ENCODE measurements at places on chromosomes 6 and 20.

DNA sequence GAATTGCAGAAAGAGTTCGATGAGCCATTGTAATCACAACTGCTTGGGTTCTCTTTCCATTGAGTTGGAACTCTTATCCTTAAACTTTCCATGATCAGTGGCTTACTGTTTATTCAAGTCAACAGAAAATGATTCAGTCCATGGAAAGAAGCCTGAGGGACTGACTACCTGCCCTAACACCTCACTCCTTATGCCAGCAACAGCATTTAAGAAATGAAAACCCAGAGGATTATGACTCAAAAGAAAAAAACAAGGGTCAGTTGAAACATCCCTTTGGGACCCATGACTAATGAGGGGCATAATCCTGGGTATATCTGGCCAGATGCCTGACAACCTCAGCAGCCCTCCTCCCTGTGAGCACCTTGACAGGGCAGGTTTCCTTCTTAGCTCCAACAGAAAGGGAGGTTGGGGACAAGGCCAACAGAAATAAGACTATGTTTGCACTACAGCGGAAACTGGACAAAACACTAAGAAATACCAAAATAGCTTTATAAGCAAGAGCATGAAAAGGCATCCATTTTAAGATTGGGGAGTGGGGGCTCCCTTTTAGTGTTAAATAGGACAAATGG lies 106.7 kb downstream of the MAP3K5 start:
- DNase-seq, result peak; percentile 12

DNA sequence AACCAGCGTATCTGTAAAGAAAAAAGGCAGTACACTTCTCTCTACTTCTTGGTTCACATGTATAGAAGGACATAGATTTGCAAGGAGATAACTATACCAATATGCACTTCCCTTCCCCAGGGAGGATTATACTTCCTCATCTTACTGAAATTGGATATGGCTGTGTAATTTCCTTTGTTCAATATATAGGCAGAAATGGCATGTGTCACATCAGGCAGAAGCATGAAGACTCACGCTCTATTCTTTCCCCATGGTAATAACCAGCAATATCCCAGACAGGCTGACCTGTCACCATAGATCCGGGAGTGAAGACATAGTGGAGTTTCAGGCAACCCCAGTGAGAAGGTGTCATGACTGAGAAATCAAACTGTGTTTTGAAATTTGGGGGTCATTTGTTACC lies 518.3 kb downstream of the KIF16B start:
- DNase-seq, result no peak

GRCh38 chr20:58837717-58838116 lies 13.0 kb downstream of the GNAS-AS1 start:
- DNase-seq, result no peak

DNA sequence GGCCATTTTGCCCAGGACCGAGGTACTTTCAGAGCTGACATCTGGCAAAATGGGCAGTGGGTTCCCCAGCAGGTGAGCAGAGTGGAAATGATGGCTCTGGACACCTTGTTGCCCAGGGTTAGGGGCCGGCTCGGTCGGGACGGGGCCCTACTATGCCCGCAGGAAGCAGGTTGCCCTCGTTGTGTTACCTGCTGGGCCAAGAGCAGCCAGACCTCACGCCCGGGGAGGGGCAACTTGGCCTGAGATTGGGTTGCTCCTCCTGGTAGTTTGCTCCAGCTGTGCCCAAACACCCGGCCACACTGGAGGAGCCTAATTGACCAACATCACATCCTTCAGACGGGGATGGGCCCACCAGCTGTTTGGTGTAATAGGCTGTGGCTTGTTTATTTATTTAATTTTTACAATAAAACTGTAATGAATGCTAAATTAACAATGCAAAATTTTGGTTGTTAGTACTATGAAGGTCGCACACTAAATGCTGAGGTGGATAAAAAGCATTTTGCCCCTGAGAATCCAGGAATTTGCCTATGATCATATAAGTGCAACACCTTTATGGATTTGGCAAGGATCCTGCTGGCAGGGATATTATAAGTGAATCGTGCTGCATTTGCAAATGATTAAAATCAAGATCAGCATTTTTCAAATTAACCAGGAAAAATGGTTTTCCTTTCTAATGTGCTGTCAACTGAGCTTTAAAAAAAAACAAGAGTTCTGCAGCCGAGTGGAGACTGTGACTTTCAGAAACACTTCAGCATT lies 26.6 kb upstream of the PCMTD2 start:
- DNase-seq, result no peak

DNA sequence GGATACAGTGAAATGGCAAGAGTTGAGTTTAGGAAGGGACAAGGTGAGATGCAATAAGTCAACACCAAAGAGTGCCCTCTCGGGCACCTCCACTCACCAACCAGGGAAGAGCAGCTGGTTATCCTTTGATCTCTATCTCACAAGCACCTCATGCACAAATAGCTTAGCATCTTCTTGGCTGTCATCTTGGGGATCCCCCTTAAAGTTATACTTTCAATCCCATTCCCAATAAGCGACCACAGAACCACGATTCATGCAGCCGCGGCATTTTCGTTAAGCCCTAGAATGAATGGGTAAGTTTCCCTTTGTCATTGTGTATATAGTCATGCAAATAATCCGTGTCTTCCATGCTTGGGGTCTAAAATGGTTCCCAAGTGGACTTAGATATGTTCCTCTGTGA lies 73.5 kb downstream of the ADTRP start:
- DNase-seq, result no peak

DNA sequence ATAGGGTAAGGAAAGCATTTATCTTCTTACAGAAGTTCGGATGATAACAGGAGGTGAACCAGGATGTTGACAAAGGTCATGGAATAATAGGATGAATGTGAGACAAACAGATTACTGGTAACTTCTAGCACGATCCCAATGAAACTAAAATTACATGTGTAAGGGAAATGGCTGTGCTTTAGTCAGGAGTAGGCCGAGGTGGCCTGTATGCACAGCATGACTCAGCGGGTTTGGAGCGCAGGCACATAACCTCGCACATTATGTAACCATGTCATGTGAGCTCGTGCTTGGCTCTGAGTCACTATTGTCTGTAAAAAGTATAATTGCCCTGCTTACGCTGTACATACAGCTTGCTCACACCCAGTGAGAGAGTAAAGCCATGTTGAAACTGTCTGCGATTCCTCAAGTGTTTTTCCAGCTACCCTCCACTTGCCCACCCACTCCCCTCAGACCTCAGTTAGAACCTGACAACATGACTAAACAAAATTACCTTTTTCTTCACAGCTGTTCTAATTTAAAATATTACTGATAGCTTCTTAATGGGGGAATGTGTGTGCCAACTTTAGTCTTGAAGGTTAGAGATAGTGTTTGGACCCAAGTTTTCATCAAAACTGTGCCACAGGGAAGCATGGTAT lies 8.2 kb downstream of the CYB5R4 start:
- DNase-seq, result peak; percentile 94

DNA sequence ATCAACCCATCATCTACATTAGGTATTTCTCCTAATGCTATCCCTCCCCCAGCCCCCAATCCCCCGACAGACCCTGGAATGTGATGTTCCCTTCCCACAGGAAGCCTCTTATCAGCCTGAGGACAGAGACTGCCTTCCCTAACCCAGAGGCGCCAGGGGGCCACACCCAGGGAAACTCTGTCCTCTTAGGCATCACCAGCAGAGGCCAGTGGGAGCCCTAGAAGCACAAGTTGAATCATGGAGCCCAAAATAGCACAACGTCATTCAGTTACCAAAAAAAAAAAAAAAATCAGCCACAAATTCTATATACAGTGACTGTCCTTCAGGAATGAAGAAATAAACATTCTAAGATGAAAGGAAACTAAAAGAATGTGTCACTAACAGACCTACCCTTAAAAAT lies 625.7 kb downstream of the TFAP2A start:
- peak; percentile 6 for DNase-seq

DNA sequence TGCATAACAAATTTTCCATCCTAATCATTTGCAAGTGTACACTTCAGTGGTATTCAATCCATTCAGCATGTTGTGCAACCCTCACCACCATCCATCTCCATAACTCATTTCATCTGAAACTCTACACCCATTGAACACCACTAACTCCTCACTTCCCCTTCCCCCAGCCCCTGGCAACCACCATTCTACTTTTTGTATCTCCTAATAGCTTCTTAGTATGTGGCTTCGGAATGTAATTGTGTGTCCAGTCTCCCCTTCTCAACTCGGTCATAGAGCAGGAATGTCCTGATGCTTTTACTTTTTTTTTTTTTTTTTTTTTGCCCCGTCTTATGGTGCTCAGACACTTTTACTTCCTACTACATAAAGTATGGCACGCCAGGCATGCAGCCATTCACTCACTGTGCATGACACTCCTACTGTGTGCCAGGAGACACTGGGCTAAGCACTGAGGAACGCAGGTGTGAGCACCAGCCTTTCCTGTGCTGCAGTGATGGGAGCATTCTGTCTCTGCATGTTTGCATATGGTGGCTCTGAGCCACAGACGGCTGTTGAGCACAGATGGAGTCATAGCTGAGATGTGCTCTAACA lies 15.3 kb downstream of the HCK start:
- DNase-seq, result peak; percentile 76

GRCh38 chr20:49100972-49101371 lies 54.9 kb downstream of the CSE1L start:
- no peak for DNase-seq

GRCh38 chr20:33441142-33441955 lies 2.2 kb downstream of the SNTA1 start:
- no peak for DNase-seq

Measured in fibroblast of the aortic adventitia (primary cell).